ENCODE measurements at places on chromosomes 12 and 14. TPM values are rescaled to one million over a fixed set of nuclear protein-coding genes. Genes with fewer than 3 reads are reported as not detected.

The DCN gene
- total RNA-seq: 10.3 TPM

The CLEC1A gene
- total RNA-seq: 0.12 TPM

The RERG gene
- not detected for total RNA-seq

The VSIG10 gene
- 15.6 TPM for total RNA-seq

The NRXN3 gene
- total RNA-seq: 0.24 TPM
